ENCODE measurements at places on chromosomes 7 and 10.

DNA sequence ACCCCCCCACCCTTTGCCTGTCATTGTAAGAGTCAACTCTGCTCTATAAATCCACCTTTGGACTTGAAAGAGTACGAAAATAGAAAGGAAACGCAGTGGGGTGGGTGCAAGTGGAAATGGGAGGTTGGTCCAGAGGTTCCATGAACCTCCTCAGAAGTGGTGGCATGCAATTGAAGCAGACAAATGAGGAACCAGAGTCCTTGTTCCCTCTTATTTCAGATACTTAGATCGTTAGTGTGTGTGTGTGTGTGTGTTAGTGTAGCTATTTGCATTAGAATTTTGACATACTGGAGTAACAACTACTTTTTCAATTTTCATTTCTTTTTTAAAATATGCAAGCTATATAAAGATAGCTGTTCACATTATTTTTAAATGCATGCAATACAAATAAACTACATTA lies 18.1 kb upstream of the TFAM start:
- DNase-seq, result no peak

GRCh38 chr10:79027147-79028055 lies 41.4 kb upstream of the ZMIZ1 start:
- DNase-seq, result peak; percentile 10

GRCh38 chr7:36736090-36736898 lies 12.0 kb upstream of the AOAH start:
- no peak for DNase-seq

- DNase-seq, result no peak
These were observed 56.0 kb downstream of the CPXM2 start for GRCh38 chr10:123835575-123835974.

GRCh38 chr7:65951837-65952578 lies 30.0 kb downstream of the GUSB start:
- no peak for DNase-seq
